Stimulated activated CD8-positive, alpha-beta memory T cell treated with anti-CD3 and anti-CD28 coated beads, Interleukin-4, amount 100 ng/mL, for 1 hour (primary cell): ENCODE measurements at places on chromosomes 2 and 18.

GRCh38 chr2:113894156-113894743 is 4.4 kb downstream of the ACTR3 start:
- DNase-seq, result no peak

GRCh38 chr2:208366215-208367127 is 40.1 kb upstream of the PTH2R start:
- DNase-seq, result no peak

GRCh38 chr2:166784296-166784946 is 103.9 kb upstream of the XIRP2 start:
- no peak for DNase-seq

GRCh38 chr2:186913870-186914269 is 64.9 kb upstream of the ZSWIM2 start:
- DNase-seq, result no peak

DNA sequence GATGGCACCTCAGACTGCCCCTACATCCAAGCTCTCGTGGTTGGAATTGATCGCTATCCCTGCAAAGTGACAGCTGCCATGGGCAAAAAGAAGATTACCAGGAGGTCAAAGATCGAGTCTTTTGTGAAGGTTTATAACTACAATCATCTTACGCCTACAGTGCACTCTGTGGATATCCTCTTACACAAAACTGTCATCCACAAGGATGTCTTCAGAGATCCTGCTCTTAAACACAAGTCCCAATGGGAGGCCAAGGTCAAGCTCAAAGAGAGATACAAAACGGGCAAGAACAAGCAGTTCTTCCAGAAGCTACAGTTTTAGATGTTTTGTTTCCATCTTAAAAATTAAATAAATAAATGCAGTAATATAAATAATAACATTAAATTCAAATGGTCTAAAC is 45.4 kb downstream of the INO80D start:
- no peak for DNase-seq

DNA sequence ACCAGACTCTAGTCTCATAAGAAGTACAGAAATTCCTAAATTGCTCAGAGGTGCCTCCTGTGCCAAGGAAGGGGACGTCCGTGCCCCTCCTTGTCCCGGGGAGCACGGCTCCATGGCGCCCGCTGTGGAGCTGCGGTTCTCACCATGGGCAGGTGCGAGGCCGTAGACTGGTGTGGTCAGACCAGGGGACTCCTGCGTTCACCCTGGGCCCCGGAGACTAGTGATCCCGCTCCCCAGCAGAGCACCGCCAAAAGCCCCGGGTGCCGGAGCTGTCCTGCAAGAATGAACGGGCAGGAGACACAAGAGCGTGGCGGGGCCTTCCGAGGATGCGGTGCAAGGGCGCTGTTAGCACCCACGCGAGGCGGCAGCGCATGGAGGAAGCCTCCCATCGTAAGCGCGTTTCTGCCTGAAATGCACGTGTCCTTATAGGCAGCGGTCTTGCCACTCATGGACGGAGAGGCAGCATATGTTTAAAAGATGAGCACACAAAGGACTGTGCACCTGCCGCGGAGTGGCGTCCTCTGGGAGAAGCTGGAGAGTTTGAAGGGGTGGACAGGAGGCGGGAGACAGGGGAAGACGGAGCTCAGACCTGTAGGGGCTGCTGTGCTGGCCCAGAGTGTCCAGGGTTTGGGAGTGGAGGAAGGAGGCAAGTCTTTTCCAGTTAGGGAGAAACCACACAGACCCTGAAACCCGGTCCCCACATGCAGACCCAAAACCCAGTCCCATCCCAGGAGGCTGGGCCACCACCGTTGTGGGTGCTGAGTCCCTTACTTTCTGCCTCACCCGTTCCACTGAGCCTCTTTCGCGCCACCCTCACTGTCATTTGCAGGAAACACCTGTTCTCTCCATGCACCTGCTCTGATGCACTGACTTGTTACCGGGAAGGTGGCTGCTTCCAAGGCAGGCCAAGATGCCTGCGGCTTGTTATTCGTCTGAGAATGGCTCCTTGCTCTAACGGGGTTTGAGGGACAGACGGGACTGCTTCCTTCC is 7.5 kb upstream of the KCNG2 start:
- DNase-seq, result no peak

- DNase-seq, result no peak
These were observed 20.4 kb downstream of the TPRKB start for GRCh38 chr2:73716543-73717250.

GRCh38 chr2:101107241-101107640 is 43.9 kb downstream of the TBC1D8 start:
- no peak for DNase-seq

DNA sequence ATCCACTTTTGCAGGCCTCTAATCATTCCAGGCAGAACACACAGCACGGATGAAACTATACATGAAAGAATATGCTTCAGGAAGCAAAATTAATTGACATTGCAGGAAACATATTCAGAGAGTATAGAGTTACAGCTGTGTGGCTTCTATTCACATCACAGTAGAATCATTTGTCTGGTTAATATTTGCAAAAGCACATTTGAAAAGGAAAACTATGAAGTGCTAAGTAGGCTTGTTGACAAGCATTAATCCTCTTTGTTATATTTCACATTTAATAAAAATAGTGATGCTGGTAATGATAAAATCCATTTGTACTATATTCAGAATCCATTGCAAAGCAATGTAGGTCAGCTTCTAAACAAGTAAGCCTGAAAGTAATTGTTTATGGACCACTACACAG is 32.2 kb upstream of the PIK3C3 start:
- DNase-seq, result no peak

GRCh38 chr2:221787561-221787960 is 215.5 kb upstream of the EPHA4 start:
- DNase-seq, result no peak

DNA sequence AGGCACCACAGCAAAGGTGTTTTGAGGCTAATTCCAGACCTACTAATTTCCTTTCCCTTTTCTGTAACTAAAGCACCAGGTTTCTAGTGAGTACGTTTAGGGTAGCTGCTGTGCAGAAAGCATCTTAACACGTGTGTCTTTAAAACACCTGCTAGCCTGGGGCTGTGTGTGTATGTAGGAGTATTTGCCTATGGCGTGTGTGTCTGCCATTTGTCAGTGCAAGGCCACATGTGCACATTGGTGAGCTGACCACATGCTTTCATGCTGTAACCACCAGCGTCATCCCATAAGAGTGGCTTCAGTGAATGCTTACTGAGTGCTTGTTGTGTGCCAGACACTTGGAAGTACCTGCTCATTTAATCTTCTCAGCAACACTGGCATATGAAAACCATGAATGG is 241.6 kb downstream of the SEPTIN10 start:
- DNase-seq, result no peak

GRCh38 chr2:170770008-170770605 is at the start of gene ERICH2:
TSS of gene ERICH2 (plus strand) at chr2:170770378. CDS start at chr2:170770682, 304 bp downstream.
- no peak for DNase-seq

DNA sequence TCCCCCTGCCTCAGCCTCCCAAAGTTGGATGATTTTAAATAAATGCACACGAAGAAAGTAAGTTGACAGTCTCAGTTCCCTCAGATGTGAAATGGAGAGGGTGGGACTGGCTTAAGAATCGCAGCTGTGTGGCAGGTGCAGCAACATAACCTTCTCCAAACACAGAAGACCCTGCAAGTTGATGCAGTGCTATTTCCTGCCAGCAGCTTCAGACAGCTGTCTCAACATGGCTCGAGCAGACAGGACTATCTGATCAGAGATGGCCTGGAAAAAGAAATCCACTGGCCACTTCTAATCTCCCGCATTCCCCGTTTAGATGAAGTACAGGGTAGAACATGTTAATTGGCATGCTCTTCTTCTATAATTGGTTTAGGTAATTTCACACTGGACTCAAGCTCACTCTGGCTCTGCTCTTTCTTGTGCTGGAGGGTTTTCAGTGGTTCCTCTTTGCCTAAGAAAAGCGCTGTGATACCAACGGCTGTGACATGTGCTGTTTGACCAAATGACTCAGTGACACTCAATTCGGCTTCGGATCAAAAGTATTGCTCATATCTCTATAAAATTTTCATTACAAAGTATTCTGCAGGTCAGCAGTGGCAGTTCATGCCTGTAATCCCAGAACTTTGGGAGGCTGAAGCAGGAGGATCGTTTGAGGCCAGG is 40.2 kb downstream of the MYOM1 start:
- DNase-seq, result no peak

DNA sequence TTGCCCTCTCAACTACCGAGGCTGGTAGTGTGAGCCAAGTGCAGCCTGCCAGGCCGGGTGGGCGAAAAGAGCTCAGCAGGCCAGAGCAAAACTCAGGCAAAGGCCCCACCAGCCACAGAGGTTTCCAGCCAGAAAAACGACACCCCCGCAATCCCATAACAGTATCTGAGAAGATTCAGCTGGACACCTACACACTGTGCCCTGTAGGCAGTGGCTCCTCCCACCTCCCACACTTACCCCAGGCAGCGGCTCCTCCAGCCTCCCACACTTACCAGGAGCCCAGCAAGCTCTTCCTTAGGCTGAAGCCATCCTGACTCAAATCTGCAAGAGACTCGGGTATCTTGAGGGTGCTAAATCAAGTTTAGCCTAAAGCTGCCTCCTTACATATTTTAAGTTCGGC is 15.6 kb upstream of the TMEM18 start:
- no peak for DNase-seq

- DNase-seq, result no peak
These were observed 362.2 kb downstream of the RAD51AP2 start for GRCh38 chr2:17156086-17156485.

DNA sequence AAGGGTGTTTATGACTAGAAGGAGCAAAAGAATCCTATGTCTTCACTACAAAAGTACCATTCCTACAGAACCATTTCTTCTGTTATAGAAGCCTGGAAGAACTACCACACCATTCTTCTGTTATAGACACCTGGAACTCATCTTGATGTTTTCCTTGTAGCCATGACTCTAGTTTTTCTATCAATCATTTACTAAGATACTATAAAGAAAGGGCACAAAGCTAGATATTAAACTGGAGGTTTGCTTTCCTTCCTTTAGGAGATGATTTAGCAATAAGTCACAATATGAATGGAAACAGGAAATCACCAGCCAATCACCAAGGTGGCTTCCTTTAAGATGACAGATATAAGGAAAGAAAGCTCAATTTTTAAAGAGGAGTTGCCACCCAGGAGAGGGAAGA is 100.3 kb upstream of the NEUROD1 start:
- DNase-seq, result no peak

DNA sequence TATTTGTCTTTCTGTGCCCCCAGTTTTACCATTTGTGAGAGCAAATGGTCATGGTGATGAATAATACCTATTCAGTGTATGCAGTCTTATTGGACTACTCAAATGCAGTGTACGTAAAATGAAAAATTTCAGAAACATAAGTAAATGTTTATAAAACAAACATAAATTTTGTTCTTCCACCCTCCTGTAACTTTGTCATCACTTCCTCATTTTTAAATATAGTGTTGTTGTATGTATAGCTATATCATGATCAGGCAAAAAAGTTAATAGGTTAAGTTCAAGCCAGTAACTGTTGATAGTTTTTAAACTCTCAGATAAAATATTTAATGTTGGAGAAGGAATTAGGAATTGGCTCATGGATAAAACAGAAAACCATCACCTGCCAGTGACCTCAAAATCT is 93.2 kb downstream of the KLF7 start:
- no peak for DNase-seq

DNA sequence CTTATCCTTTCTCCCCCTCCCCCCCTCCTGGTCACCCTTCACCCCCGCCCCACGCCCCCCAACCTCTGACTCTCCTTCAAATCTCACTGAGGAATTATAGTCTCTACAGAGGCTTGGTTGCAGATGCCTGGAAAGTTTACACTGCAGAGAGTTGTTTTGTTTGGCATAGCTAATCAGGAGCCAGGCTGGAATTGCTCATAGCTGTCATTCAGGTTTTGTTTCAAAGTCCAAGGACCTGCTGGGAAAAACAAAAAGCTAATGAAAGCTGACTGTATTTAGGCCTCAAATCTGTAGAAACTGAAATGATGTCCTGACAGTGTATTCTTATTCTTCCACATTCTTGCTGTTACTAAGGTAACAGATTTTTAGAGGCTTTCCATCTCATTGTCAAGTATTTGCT is 22.6 kb downstream of the GREB1L start:
- no peak for DNase-seq

GRCh38 chr18:44409515-44409914 is 271.2 kb upstream of the SETBP1 start:
- DNase-seq, result no peak

DNA sequence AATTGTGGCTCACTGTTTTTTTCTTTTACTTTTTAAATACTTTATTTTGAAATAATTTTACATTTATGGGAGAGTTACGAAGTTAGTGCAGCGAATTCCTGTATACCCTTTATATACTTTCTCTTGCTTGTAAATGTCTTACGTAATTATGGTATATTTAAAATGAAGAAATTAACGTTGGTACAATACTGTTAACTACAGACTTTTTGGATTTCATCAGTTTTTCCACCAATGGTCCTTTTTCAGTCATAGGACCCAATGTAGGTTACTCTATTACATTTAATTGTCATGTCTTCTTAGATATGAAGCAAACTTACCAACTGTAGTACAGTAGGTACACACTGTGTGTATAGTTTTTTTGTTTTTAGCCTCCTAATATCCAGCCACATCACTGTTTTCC is 76.3 kb downstream of the BOLA3 start:
- no peak for DNase-seq

DNA sequence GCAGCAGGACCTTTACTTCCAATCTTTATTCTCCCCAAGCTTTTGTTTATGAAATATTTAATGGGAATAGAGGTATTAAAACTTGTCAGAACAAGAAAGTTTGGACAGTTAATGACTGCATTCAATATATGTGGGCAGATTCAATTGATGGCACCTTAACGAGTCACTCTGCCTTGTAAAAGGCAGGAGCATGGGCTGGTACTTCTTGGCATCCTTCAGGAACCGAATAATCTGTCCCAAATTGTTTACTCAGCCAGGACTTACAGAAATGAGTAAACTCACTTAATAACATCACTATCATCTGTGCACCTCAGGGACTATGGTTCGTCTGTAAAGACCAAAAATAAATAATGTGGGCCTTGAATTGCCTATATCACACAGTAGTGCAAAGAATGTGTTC is 1280.3 kb upstream of the TMEFF2 start:
- DNase-seq, result no peak

GRCh38 chr2:25098056-25098455 is 56.2 kb downstream of the EFR3B start:
- DNase-seq, result no peak

GRCh38 chr2:46915281-46915810 is at the start of gene MCFD2:
TSS of gene MCFD2 (minus strand) at chr2:46915806. CDS start at chr2:46909171, 6,635 bp downstream.
- DNase-seq, result no peak
